NCI-H1436 (cell line): ENCODE measurements at places on chromosomes 12 and 14.

- DNase-seq = no peak
Observed at GRCh38 chr12:121061831-121062230, 22.8 kb upstream of the OASL start.

GRCh38 chr14:61190341-61190740 is 90.8 kb downstream of the TMEM30B start:
- no peak for DNase-seq

DNA sequence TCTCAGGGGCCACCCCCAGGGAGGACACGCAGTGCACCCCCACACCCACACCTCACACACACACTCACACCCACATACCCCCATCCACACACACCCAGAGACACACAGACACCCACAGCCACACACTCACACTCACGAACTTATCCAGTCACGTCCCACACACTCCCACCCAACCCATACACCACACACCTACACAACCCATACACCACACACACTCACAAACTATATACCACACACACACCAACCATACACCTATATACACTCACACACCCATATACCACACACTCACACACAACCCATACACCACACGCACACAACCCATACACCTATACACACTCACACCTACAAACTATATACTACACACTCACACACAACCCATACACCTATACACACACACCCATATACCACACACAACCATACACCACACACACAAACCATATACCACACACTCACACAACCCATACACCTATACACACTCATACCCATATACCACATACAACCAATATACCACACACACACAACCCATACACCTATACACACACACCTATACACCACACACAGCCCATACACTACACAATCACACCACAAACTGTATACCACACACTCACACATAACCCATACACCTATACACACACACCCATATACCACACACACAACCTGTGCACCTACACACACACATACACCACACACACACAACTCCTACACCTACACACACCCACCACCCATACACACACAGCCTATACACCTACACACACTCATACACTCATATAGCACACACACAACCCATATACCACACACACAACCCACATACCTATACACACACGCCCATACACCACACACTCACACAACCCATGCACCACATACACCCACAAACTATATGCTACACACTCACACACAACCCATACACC is 42.7 kb downstream of the TMEM121 start:
- no peak for DNase-seq

GRCh38 chr12:42935090-42935489 is 345.5 kb upstream of the PRICKLE1 start:
- no peak for DNase-seq

DNA sequence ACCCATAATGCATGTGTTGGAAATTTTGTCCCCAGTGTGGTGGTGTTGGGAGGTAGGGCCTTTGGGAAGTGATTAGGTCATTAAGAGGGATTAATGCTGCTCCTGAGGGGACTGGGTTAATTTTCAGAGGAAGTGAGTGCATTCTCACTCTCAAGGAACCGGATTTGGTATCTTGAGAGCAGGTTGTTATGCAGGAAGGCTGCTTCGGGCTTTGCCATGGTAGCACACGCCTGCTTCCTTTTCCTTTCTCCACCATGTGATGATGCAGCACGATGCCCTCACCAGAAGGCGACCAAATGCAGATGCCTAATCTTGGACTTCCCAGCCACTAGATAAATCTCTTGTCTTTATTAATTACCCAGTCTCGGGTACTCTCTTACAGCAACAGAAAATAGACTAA is 257.1 kb downstream of the SSPN start:
- no peak for DNase-seq

GRCh38 chr14:99137001-99137700 is 134.8 kb downstream of the BCL11B start:
- no peak for DNase-seq

GRCh38 chr12:117363953-117364486 is 2.6 kb upstream of the NOS1 start:
- DNase-seq = no peak

- DNase-seq = peak; percentile 70
Observed at GRCh38 chr14:23306412-23307145, at the start of gene BCL2L2. BCL2L2 (plus strand) TSS chr14:23306833; CDS start chr14:23307768, 935 bp downstream.
